Mesothelial cell of epicardium (in vitro differentiated cells): ENCODE measurements at places on chromosomes 3 and 15. TPM values are rescaled to one million over a fixed set of nuclear protein-coding genes. Genes with fewer than 3 reads are reported as not detected.

The PFKFB4 gene
- total RNA-seq, result 18.2 to 22.3 TPM (median 19.4 TPM) in 3 replicates

The NOX5 gene
- total RNA-seq, result 0.07 to 0.20 TPM (median 0.14 TPM) in 3 replicates

DNA sequence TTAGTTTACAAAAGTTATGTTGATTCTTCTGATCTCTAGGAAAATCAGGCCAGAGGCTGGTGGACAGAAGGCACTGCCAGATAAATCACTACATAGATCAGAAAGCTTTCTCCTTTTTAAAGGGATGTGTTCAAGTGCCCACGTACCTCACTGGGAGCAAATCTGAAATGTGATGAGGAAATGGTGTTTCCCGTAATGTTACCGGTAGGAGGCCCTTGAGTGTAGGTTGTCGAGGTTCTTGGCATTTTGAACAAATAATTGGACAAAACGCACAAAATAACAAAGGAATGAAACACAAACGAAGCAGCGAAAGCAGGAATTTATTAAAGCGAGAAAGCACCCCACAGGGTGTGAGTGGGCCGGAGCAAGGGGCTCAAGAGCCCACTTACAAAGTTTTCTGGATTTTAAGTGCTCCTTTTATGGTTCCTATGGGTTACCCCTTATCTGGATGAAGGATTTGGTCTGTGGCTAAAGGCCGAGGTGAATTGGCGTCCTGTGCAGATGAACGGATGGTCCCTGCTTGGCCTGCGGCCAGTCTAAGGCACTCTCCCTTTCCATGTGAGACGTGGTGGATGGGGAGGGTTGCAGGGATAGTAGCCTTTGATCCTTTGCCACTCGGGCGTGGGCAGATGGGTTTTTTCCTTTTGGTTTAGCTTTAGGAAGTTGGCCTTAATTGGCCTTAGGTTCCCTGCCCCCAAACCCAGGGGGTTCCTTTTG lies 1.0 kb downstream of the SNX1 start:
- DNase-seq, result no peak
- peaks cover 49% of the 10 kb centered on the region for H3K4me1 ChIP-seq
- H3K4me3 ChIP-seq, result peak overlapping the region; percentile 97
- H3K27ac ChIP-seq, result peak overlapping the region; percentile 98
- no peaks in the 10 kb centered on the region for H3K27me3 ChIP-seq

GRCh38 chr3:72213296-72214065 lies 428.5 kb upstream of the PROK2 start:
- H3K4me1 ChIP-seq, result no peaks in the 10 kb centered on the region
- H3K27ac ChIP-seq, result peak overlapping the region; percentile 27

The BTBD1 gene
- 33.4 to 37.4 TPM (median 35.0 TPM) in 3 replicates for total RNA-seq

DNA sequence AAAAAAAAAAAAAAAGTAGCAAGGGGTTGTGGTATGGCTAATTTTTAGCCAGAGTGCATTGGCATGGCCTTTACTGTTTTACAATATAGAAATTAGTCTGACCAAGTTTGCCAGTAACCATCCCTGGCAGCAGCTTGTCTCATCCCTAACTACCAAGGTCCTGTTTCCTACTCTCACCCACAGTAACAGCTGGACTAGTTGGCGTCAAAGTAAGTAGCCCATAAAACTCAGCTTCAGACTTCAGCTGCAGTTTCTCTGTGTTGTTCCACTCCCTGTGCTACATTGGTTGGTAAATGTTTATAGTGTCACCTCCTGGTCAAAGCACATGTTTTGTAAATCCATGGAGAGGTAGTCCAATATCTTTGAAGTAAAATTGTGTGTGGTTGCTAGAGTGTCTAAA lies 691.3 kb downstream of the ZPLD1 start:
- H3K27me3 ChIP-seq, result no peaks in the 10 kb centered on the region
- no peaks in the 10 kb centered on the region for H3K36me3 ChIP-seq
- peaks cover 4% of the 10 kb centered on the region for H3K4me1 ChIP-seq
- no peak for DNase-seq

The SLC9C1 gene
- 0.69 to 1.6 TPM (median 0.69 TPM) in 3 replicates for total RNA-seq

The EPHB3 gene
- 98.9 to 115 TPM (median 106 TPM) in 3 replicates for total RNA-seq

DNA sequence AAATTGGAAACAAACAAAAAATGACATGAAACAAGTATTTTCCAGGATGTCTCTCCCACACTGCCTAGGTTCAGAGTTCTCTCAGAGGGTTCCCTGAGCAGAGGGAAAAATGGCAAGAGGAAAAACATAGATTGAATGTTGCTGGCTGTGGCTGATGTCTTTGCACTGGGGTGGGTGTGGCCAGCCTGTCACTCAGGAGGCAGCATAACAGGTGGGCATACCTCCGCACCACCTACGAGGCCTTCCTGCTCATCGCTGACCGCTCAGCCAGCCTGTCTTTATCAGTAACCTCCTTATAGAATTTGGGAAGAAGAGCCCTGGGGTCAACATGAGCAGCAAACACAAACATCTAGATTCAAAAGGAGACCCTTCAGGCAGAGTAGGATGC lies 216.6 kb upstream of the UMPS start:
- no peak overlapping the region for H3K27ac ChIP-seq
- H3K4me3 ChIP-seq, result no peak overlapping the region
- no peaks in the 10 kb centered on the region for H3K4me1 ChIP-seq
- DNase-seq, result no peak
- no peaks in the 10 kb centered on the region for H3K27me3 ChIP-seq
- H3K36me3 ChIP-seq, result peaks cover 4% of the 10 kb centered on the region

DNA sequence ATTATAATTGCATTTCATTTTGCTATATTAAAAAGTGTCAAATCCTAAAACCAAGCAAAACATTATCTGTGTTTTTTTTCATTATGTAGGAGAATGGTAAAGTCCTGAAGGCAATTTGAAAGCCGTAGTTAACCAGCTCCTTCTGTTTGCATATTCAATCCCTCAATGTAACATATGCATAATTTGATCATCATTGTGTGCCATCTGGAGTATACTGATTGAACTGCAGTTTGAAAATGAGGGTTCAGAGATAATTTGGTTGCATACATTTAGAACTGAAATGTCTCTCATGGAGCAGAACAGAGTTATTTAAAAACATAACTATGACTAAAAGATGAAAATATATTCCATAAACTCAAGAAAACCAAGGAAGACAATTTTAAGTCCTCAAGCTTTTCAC lies 518.6 kb downstream of the GBE1 start:
- H3K4me1 ChIP-seq, result peaks cover 21% of the 10 kb centered on the region
- H3K4me3 ChIP-seq, result no peak overlapping the region
- no peak for DNase-seq
- no peaks in the 10 kb centered on the region for H3K27me3 ChIP-seq
- H3K36me3 ChIP-seq, result no peaks in the 10 kb centered on the region

The PLSCR1 gene
- 64.1 to 71.0 TPM (median 66.0 TPM) in 3 replicates for total RNA-seq

The SMCO1 gene
- total RNA-seq, result not detected in 3 replicates

- DNase-seq, result no peak
- no peaks in the 10 kb centered on the region for H3K27me3 ChIP-seq
- no peak overlapping the region for H3K27ac ChIP-seq
- H3K4me1 ChIP-seq, result peaks cover 35% of the 10 kb centered on the region
- H3K4me3 ChIP-seq, result no peak overlapping the region
These were observed 1.6 kb upstream of the DCBLD2 start for GRCh38 chr3:98903099-98903498.

- no peak for DNase-seq
- no peak overlapping the region for H3K4me3 ChIP-seq
- no peaks in the 10 kb centered on the region for H3K27me3 ChIP-seq
- H3K4me1 ChIP-seq, result peaks cover 22% of the 10 kb centered on the region
- no peak overlapping the region for H3K27ac ChIP-seq
These were observed 75.6 kb downstream of the TRAK1 start for GRCh38 chr3:42166662-42167300.

- H3K27me3 ChIP-seq, result no peaks in the 10 kb centered on the region
- H3K27ac ChIP-seq, result no peak overlapping the region
- H3K36me3 ChIP-seq, result peaks cover 23% of the 10 kb centered on the region
- no peak for DNase-seq
These were observed 44.4 kb downstream of the MFN1 start for GRCh38 chr3:179391906-179392305.

DNA sequence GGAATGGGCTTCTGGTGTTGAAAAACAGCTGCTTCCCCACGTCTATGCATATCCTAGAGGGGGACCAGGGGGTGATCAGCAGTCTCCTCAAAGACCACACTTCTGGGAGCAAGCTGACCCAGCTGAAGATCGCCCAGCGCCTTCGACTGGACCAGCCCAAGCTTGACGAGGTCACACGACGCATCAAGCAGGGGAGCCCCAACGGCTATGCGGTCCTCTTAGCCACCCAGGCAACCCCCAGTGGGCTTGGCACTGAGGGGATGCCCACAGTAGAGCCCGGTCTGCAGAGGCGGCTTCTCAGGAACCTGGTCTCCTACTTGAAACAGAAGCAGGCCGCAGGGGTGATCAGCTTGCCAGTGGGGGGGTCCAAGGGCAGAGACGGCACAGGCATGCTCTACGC lies 2.5 kb downstream of the RBM15B start:
- no peak overlapping the region for H3K27ac ChIP-seq
- peaks cover 44% of the 10 kb centered on the region for H3K4me1 ChIP-seq
- peaks cover 33% of the 10 kb centered on the region for H3K36me3 ChIP-seq
- DNase-seq, result no peak
- H3K27me3 ChIP-seq, result no peaks in the 10 kb centered on the region
